Calu3 (cell line): ENCODE measurements at places on chromosomes 11 and 22. TPM values are rescaled to one million over a fixed set of nuclear protein-coding genes. Genes with fewer than 3 reads are reported as not detected.

Gene SCUBE1
- 0.47 and 0.54 TPM in 2 replicates for total RNA-seq

Gene ZNF215
- 1.2 and 1.6 TPM in 2 replicates for total RNA-seq

Gene TBX10
- total RNA-seq, result not detected in 2 replicates

Gene MS4A14
- not detected in 2 replicates for total RNA-seq

Gene MS4A3
- not detected in 2 replicates for total RNA-seq

Gene EIF3L
- 287 and 402 TPM in 2 replicates for total RNA-seq

Gene HBG1
- total RNA-seq, result not detected in 2 replicates

Gene BCR
- total RNA-seq, result 83.6 and 91.0 TPM in 2 replicates

Gene MUC5AC
- 51.2 and 145 TPM in 2 replicates for total RNA-seq

Gene OR10A3
- total RNA-seq, result not detected in 2 replicates
